ENCODE measurements at places on chromosomes 16 and 17. TPM values are rescaled to one million over a fixed set of nuclear protein-coding genes. Genes with fewer than 3 reads are reported as not detected.

- DNase-seq, result peak; percentile 57
Measured at GRCh38 chr17:17073581-17074403, 31.5 kb downstream of the MPRIP start.

DNA sequence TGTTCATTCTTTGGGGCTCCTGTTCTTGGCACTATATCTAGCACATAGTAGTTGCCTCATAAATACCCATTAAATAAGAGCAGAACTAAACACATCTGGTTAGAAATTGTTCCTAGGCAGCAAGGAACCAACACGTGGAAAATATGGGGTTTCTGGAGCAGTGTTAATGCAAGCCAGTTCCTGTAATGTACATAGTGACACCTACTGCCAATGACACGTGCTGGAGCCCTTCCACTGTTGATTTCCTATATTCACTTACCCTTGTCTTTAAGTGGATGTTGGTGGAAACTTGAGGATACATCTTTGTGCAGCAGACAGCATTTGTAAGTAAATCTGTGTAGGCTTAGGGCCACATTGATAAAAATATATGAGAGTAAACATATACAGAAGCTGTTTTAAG is 1.6 kb upstream of the IRF8 start:
- DNase-seq, result no peak

GRCh38 chr16:89401641-89402445 is 88.5 kb downstream of the ANKRD11 start:
- DNase-seq, result no peak

DNA sequence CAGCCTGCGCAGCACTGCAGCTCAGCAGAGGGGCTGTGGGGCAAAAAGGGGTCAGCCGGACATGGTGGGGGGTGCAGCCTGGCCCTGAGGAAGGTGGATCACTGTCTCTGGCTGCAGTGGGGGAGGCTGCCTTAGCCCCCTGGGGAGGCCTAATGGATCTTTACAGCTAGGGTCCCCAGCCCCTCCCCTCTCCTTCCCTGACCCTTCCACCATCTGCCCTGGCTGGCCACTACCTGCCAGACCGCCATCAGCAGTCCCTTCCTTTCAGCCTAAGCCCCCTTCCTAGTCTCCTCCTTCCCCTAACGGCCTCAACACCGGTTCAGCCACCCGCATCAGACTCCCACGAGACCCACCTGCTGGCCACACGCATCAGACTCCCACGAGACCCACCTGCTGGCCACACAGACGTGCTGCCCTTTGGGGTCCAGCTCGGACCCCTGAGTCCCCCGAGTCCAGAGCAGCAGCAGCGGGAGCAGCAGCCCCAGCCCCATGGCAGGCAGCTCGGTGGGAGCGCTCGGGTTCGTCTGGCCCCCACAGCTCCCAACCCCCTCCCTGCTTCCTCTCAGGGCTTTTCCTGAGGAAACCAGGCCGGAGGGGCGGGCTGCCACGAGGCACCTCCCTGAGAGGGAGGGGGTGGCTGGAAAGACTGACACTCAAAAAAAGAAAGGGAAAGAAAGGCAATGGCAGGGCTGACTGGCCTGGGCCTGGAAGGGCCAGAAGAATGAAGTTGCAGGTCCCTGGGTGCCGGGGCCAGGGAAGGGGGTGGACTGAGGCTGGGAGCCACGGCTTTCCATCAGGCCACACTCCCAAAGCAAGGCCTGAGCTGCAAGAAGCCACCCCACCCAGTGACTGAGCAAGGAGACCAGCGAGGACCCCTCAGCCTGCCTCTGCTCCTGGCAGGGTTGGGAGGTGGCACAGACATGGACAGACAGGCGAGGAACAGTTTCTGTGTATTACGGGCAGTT is at the start of gene SCARF1:
TSS of gene SCARF1 (minus strand) at position 526 of the 965 bp plus-strand sequence. CDS start at position 491, 35 bp downstream.
- no peak for DNase-seq

Gene NR1D1
- 1.8 TPM for total RNA-seq

Gene CDT1
- total RNA-seq, result 3.6 TPM

Gene VWA3A
- total RNA-seq, result 0.17 TPM

All from fibroblast of lung (primary cell).